ENCODE measurements at places on chromosomes 16 and 17. TPM values are rescaled to one million over a fixed set of nuclear protein-coding genes. Genes with fewer than 3 reads are reported as not detected.
A peak's percentile ranks its signal among the peaks of the same experiment; 100 is the strongest.

DNA sequence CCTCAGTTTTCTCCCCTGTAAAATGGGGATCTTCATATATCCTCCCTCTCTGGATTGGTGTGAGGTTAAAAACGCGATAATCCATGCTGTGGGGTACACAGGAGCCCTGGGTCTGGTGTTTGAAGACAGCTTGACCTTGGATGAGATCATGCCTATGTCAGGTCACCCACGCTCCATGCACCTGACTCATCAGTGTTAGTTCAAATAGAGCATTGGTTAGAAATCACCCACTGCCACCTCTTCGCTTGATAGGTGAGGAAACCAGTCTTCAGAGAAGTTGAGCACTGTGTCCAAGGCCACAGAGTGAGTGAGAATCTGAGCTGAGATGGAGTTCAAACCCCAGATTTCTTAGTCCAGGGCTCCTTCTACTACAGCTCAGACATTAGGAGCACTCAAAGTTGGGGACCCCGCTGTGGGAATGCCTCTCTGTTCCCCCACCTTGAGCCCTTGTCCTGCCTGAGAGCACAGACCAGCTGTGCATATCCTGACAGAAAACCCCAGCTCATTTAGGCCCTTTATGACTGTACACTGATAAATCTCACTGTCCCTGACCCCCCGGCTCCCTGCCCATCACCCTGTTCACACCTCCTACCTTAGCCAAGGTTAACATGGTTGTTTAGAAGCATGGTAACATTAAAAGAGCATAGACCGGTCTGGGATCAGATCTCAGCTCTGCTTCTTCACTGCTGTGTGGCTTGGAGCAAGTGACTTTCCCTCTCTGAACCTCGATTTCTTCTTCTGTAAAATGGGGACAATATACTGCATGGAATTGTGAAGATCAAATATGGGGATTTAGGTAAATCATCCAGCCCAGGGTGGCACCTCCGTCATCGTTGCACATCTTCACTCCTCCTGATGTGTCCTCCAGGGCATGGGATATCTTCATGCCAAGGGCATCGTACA lies 22.4 kb upstream of the LGALS9 start:
- H3K36me3 ChIP-seq = peaks cover 5% of the 10 kb centered on the region
- H3K4me3 ChIP-seq = no peak overlapping the region
- H3K27me3 ChIP-seq = no peaks in the 10 kb centered on the region
- DNase-seq = no peak
- H3K4me1 ChIP-seq = no peaks in the 10 kb centered on the region
- H3K27ac ChIP-seq = no peak overlapping the region

DNA sequence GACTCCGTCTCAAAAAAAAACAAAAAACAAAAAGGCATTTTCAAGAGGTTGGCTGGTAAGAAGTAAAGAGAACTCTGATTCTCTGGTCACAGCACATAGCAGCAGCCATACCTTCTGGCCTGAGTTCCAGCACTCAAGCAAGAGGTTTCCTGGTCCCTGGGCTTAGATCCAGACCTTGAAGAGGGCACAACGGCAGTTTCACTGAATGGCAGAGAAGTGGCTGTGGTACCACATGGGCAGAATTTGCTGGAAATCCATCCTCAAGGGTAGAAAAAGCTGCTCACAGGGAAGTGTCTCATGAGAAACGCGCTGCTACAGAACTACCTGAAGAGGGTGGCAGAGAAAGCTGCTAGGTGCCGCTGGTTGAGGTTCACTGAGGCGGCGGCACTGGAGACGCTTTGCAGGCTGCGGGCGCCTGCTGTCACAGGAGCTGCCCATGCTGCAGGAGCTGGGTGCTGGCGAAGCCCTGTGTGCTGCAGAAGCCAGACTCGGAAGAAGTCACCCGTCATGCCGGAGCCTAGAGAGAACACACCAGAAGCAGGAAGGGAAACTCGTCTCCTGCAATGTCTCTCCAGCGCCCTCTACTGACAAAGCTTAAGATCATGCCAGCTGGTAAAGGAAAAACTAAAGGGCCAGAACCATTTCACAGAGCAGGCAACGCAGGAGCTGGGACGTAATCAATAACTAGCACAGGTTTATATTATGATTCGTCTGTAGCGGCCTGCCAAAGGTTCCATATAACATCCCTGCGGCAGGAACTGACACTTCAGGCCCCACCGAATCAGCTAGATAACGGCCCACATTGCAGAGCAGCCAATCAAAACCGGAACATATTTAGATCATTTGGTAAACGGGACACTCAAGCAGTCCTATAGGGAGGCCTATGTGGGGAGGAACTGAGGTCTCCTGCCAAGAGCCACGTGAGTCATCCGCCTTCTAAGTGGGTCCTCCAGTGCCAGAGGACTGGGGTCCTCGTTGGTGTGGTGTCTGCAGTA lies 5.4 kb upstream of the ZNF213 start:
- no peak for DNase-seq
- H3K27me3 ChIP-seq = no peaks in the 10 kb centered on the region
- H3K36me3 ChIP-seq = no peaks in the 10 kb centered on the region
- H3K4me1 ChIP-seq = peaks cover 14% of the 10 kb centered on the region

- H3K4me1 ChIP-seq = no peaks in the 10 kb centered on the region
- H3K27ac ChIP-seq = peak overlapping the region; percentile 30
- no peak overlapping the region for H3K4me3 ChIP-seq
- no peak for DNase-seq
Measured at GRCh38 chr17:50194934-50195865, 6.2 kb downstream of the COL1A1 start.

- H3K4me3 ChIP-seq = no peak overlapping the region
- H3K27me3 ChIP-seq = no peaks in the 10 kb centered on the region
- no peaks in the 10 kb centered on the region for H3K4me1 ChIP-seq
- DNase-seq = no peak
Measured at GRCh38 chr17:6179017-6179416, 108.8 kb downstream of the WSCD1 start.

GRCh38 chr17:12118617-12119016 lies 97.9 kb downstream of the MAP2K4 start:
- no peaks in the 10 kb centered on the region for H3K4me1 ChIP-seq
- no peak overlapping the region for H3K27ac ChIP-seq
- no peaks in the 10 kb centered on the region for H3K36me3 ChIP-seq
- no peak overlapping the region for H3K4me3 ChIP-seq

- no peaks in the 10 kb centered on the region for H3K4me1 ChIP-seq
- no peak for DNase-seq
- peaks cover 45% of the 10 kb centered on the region for H3K27me3 ChIP-seq
- H3K27ac ChIP-seq = no peak overlapping the region
Measured at GRCh38 chr16:23833960-23834685, 1.7 kb upstream of the PRKCB start.

- no peak for DNase-seq
- no peaks in the 10 kb centered on the region for H3K4me1 ChIP-seq
- H3K27me3 ChIP-seq = no peaks in the 10 kb centered on the region
- H3K4me3 ChIP-seq = no peak overlapping the region
- peaks cover 15% of the 10 kb centered on the region for H3K36me3 ChIP-seq
- no peak overlapping the region for H3K27ac ChIP-seq
Measured at GRCh38 chr16:58578642-58579041, 51.0 kb downstream of the CNOT1 start.

Gene NPIPA3
- 1.9 TPM for total RNA-seq

Gene HOXB1
- total RNA-seq = not detected

Data from breast epithelium (tissue), 4 donors.